ENCODE measurements at places on chromosomes 1 and 21. TPM values are rescaled to one million over a fixed set of nuclear protein-coding genes. Genes with fewer than 3 reads are reported as not detected.

DNA sequence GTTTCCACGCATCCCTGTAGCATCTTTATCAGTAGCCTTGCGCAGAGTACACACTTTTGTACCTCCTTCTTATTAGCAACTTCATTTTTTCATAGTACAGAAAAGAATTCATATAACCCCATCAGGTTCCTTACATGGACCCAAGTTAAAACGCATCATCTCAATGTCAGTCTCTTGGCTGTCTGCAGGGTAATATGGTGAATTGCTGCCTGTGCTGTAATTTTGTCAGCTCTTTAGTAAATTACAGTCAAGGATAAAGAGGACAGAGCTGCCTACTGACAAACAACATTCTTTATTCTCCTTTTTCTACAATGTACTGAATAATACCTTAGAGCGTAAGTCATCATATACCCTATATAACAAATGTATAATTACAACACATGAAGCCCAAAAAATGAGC, 222.5 kb downstream of the MRPL39 start:
- DNase-seq: no peak

DNA sequence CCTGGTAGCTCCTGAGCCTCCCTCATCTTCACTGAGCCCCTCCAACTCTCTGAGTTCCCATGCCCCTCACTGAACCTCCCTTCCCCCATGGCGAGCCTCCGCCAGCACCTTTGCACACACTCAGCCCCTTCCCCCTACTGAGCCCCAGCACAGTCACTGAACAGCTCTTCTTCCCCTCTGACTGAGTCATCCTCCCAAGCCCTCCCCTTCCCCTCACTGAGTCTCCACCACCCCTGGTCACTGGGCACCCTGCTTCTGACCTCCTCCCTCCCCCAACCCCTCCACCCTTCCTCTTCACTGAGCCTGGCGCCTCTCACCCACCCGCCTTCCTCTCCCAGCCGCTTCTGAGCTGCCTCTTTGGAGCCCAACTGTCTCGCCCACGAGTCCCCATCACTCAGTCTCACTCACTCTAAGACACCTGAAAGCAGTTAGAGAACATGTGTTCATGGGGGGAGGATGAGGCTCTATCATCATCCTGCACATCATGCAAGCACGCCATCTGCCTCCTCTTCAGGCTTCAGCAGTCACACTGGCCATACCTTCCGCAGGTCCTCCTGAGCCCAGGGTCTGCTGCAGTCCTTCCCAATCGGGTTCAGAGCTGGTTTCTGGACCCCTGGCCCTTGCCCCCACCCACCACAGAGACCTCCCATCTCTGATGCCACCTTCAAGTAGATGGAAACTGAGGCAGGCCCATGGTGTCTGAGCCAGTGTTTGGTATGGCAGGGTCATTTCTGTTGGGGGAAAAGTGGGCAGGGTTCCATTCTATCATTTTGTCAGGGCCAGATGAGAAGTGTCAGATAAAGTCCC, 2.0 kb upstream of the TRNP1 start:
- DNase-seq: no peak

DNA sequence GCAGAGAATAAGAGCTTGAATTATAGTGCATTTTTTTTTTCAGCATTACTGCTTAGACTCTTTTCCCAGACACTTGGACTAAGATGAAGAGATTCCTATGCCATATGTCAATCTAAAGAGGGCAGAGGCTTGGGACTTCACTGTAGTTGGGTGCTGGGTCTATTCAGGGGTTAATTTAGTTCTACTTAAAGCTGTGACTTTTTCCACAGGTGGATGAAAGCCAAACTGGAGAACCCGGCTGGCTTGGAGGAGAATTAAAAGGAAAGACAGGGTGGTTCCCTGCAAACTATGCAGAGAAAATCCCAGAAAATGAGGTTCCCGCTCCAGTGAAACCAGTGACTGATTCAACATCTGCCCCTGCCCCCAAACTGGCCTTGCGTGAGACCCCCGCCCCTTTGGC, 104.8 kb downstream of the ATP5PO start:
- no peak for DNase-seq

GRCh38 chr1:171048014-171048413, 42.7 kb upstream of the FMO3 start:
- no peak for DNase-seq

NBPF10 gene
- total RNA-seq: 3.6 TPM
